ENCODE measurements at places on chromosomes 16 and 17.

- DNase-seq: no peak
Measured at GRCh38 chr17:39533891-39534290, 72.6 kb downstream of the CDK12 start.

GRCh38 chr16:58152246-58152868 is 23.2 kb upstream of the CFAP20 start:
- no peak for DNase-seq

GRCh38 chr17:64574646-64575045 is 67.9 kb downstream of the CEP95 start:
- no peak for DNase-seq

DNA sequence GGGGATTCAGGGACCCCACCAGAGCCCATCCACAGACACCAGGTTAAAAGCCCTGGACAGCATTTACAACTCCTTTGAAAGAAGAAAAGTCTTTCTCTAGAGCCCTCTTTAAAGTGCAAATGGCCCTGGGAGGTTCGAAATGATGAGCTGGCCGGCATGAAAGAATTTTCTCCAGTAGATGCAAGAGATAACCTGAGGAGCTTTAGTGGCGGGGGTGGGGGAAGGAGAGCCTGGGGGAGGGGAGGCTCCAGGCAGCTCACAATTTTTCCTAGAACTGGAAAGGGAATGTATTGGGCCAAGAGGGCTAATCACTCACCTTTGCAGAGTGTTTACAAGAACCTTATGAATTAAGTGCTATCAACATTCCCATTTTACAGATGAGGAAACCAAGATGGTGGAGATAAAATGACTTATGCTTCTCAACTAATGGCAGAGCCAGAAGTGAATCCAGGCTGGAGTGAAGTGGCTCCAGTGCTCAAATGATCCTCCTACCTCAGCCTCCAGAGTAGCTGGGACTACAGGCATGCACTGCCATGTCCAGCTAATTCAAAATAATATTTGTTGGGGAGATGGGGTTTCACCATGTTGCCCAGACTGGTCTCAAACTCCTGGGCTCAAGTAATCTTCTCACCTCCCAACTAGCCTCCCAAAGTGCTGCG is 4.2 kb upstream of the CDH1 start:
- DNase-seq: no peak

DNA sequence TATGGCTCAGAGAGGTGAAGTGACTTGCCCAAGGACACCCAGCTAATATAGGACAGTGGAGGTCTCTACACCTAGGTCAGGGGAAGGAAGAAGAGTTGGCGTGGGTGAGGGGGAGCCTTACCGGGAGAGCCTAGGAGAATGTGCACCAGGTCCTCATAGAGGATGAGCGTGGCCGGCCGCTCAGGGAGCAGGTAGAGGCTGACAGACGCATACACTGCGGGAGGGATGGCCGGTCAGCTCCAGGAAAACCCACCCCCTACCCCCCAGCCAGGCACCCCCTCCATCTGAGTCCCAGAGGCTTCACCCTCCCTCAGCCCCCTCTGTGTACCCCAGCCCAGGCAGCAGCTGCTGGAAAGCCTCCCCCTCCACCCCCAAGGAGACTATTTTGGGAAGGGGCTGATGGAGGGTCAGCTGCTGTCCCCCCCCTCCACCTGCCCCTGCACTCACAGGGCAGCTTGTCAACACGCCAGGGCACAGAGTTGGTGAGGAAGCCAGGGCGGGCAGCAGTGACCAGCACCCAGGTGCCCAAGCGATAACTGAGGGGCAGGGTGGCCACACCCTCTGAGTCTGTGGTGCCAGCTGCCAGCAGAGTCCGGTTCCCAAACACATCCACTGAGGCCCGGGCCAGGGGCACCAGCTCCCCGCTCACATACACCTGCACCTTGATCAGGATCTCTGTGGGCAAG is 4.1 kb downstream of the FAM171A2 start:
- no peak for DNase-seq

DNA sequence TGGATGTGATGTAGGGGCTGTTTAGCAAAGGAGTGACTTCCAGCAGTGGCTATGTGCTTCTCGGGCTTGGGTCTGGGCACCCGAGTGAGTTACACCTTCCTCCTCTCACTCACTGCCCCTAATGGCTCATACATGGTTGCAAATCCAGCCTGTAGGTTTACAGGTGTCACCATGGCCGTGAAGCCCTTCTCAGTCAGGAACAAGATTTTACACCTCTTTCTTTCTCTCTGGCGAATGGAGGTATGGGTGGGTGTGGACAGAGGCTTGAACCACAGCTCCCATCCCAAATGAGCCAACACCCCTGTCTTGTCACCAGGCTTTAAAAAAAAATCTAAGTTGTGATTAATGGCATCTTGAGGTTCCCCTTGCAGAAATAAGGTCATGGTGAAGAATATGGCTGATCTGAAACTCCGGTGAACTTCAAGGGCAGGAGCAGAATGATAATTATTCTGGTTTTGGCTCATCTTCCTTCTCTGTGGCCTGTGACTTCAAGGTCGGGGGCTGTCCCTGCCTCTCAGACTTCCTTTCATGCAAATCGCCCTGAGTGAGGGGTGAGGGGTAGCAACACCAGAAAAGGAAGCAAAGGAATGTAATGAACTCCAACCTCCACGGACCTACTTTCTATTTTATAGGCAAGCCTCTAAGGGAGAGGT is 331.2 kb downstream of the MAF start:
- no peak for DNase-seq

DNA sequence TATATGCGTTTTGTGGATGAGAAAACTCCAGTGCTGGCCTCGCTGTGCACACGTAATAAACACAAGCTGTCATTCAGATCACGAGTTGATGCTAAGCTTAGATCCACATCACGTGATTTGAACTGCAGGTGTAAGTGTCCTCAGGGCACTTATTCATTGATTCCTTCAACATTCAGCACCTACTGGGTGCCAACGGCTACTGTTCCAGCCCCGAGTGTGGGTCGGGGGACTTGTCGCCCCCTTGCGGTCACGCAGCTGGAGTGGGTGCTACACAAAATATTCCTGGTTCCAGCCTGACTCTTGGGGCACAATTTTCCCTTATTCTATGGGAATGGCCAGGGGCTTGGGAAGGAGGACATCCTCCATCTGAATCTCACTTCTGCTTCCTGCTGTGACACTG is 29.9 kb upstream of the GINS2 start:
- DNase-seq: peak; percentile 80

- DNase-seq: no peak
Measured at GRCh38 chr17:57685499-57686132, 59.5 kb downstream of the CCDC182 start.

DNA sequence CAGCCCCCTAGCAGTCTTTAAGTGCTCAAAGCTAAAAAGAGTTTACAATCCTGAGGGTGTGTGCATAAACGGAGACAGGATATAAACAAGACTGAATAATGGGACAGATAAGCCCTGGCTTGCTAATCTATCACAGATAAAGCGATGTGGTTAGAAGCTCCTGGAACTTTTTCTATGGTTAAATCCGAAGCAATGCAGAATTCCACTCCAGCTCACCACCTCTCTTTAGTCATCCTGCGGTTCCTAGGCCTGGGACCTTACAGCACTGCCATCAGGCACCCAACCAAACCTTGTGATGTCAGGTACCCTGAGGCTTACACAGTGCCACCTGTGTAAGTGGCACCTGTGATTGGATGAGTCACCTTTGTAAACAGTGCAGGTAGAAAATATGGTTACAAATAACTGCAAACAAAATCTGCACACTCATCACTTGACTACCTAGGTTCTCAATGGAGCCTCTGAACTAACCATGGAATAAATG is 31.5 kb upstream of the B4GALNT2 start:
- peak; percentile 33 for DNase-seq

GRCh38 chr17:61070649-61071048 is 329.0 kb upstream of the TBX2 start:
- DNase-seq: no peak

GRCh38 chr16:88924834-88925539 is 52.0 kb downstream of the CBFA2T3 start:
- DNase-seq: peak; percentile 95
